Large intestine (tissue), 12 donors: ENCODE measurements at places on chromosomes 3 and 15.
A peak's percentile ranks its signal among the peaks of the same experiment; 100 is the strongest.

- peak; percentile 71 for DNase-seq
Observed at GRCh38 chr3:78368636-78369345, 1328.9 kb downstream of the ROBO2 start.

DNA sequence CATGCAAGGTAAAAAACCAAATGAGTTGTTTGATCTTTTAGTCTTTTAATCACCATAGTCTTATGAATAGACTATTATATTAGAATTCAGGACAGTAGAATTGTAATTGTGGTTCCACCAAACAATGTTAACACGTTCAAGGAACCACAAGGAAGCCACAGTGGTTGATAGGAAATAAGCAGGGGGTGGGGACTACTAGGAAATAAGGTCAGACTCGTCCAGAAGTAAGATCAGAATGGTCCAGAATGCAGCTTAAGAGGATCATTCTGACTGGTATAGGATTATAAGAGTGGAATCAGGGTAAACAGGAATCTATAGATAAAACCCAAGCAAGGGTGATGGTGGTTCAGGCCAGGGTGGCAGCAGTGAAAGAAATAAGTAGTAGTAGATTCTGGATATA, 7.5 kb downstream of the MYNN start:
- no peak for DNase-seq

DNA sequence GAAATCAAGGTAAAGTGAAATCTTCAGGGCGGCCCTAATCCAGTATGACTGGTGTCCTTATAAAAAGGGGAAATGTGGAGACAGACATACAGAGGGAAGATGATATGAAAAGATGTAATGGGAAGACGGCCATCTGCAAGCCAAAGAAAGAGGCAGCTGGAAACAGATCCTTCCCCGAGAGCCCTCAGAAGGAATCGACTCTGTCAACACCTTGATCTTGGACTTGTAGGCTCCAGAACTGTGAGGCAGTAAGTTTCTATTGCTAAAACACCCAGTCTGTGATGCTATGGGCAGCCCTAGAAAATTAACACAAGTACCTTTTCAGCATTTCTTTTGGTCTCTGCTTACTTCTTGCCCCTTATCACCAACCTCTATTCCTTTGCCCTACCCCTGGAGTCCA, 174.7 kb upstream of the TPM1 start:
- DNase-seq: no peak

DNA sequence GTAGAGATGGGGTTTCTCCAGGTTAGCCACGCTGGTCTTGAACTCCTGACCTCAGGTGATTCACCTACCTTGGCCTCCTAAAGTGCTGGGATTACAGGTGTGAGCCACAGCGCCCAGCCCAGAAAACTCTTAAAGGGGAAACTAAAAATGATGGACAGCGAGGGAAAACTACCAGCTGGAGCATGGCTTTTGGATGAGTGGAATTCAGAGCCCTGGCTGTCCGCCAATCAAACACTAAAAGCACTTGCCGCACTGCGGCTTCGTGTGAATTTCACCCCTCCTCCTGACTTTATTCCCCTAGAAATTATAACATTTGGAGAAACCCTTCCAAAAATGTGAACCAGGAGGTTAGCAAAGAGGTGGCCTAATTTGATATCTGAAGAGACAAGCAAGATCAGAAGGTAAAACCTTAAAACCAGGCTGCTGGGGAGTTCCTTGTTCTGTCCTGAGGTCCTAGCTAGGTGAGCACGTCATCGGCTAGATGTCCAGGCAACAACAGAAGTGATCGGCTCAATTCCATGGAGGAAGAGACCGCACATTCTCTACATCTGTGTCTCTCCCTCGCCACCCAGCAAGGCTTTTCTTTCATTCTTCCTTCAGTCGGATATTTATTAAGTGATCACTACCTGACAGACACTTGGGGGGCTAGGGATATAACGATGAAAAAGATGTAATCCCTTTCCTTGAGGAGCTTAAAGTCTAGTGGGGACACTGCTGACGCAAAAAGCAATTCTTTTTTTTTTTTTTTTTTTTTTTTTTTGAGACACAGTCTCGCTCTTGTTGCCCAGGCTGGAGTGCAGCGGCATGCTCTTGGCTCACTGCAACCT, 1.7 kb downstream of the TM4SF19 start:
- DNase-seq: no peak

DNA sequence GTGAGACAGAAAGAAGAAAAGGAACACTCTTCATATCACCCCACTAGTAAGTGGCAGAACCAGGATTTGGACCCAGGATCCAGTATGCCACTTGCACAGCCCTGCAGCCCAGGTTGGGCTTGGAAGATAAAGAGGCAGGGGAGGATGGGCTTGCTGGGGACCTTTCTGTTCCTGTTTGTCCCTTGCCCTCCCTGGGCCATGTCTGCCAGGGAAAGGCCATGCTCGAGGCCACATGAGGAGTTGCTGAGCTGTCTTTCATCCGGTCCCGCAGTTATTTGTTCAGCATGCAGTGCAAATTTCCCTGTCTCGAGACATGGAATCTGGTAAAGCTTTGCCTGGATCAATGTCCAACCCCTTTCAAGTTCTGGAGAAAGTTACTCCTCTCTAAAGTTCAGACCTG, 116.0 kb upstream of the MRPS22 start:
- no peak for DNase-seq

DNA sequence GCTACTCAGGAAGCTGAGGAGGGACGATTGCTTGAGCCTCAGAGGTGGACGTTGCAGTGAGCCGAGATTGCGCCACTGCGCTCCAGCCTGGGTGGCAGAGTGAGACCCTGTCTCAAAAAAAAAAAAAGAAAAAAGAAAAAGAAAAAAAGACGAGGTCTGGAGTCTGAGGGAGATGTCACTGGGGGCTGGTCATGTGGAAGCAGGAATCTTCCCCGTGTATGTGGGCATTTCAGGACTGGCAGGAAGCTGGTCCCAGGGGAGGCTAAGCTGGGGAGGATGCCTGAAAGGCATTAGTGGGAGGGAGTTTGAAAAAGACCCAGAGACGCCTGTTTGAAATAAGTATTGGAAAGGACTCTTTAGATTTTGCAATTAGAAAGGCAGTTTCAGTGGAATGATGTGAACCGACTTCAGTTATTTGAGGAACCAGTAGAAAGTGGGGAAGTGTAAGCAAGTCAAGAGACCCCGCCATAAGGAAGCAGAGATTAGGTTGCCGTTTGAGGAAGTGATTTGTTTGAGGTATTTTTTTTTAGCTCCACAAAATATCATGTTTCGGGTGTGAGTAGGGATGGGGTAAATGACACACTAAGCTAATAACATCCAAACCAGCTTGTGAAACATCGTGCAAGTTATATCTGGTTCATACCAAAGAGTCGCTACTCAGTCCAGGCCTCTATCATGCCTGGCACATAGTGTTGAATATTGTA, 55.5 kb downstream of the ST6GAL1 start:
- no peak for DNase-seq

DNA sequence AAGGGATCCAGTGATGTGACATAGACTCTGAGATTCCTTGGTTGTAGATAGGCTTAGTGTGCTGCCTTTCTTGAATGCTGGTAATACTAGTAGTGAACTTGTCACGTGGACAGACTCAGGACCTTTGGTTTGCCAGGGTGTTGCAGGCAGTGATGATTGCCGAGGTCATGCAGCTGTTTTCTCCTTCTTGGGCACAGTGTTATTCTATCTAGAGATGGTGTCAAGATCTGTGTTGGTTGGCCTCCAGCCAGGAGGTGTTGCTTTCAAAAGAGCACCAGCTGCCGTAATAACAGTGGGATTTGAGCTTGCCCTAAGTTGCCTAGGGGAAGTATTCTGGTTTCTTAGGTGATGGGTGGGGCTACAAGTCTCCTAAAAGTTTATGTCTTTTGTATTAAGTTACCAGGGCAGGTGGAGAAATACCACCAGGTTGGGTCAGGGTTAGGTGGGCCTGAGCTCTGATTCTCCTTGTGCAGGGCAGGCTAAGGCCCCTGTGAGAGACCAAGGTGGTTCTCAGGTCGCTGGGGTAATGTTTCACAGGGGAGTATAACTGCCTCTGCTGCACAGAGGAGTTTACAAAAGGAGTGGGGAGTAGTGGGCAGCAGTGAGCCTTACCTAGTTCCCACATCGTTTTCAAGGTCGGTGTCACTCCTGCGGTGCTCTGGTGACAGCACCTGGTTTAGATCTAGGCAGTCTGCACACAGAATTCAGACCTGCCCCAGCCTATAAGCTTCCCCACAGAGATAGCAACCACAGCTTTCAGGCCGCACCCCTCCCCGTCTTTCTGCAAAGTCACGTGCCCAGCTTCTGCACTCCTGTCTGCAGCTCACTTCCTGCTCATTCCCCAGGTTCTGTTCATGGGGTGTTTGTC, 350.3 kb downstream of the DOCK3 start:
- no peak for DNase-seq

DNA sequence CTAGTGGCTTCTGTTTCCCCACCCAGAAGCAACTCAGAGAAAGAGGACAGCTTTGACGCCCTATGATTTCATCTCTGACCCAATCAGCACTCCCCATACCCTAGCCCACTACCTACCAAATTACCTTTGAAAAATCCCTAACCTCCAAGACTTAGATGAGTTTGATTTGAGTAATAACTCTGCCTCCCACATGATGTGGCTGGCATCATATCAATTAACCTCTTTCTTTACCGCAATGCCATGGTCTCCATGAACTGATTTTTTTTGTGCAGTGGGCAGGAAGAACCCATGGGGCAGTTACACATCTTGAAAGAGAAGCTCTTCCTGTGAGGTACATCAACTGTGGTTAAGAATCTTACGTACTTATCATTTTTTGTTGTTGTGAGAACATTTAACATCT, 25.5 kb upstream of the APOD start:
- no peak for DNase-seq

DNA sequence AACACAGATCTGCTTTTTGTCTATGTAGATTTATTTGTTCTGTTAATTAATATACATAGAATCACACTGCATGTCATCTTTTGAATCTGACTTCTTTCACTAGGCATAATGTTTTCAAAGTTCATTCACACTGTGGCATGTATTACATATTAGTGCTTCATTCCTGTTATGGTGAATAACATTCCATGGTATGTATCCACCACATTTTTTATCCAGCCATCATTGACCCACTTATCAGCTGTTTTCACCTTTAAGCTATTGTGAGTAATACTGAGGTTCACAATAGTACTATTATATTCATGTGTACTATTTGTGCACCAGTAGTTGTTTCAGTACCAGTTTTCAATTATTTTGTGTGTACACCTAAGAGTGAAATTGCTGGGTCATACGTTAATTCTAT, 230.6 kb upstream of the CNTN3 start:
- DNase-seq: no peak

DNA sequence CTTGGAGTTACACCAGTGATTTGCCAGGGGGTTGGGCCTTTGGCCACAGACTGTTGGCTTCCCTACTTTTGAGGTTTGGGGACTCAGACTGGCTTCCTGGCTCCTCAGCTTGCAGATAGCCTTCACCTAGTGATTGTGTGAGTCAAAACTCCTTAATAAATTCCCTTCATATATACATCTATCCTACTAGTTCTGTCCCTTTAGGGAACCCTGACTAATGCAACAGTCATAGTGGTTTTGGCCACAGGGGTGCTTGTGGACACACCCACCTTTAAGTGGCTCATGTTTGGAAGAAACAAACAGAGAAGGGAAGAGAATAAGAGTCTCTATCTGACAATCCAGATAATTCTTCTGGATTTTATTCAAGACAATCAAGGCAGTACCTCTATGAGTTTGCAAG, 457.7 kb downstream of the EPHA3 start:
- no peak for DNase-seq

DNA sequence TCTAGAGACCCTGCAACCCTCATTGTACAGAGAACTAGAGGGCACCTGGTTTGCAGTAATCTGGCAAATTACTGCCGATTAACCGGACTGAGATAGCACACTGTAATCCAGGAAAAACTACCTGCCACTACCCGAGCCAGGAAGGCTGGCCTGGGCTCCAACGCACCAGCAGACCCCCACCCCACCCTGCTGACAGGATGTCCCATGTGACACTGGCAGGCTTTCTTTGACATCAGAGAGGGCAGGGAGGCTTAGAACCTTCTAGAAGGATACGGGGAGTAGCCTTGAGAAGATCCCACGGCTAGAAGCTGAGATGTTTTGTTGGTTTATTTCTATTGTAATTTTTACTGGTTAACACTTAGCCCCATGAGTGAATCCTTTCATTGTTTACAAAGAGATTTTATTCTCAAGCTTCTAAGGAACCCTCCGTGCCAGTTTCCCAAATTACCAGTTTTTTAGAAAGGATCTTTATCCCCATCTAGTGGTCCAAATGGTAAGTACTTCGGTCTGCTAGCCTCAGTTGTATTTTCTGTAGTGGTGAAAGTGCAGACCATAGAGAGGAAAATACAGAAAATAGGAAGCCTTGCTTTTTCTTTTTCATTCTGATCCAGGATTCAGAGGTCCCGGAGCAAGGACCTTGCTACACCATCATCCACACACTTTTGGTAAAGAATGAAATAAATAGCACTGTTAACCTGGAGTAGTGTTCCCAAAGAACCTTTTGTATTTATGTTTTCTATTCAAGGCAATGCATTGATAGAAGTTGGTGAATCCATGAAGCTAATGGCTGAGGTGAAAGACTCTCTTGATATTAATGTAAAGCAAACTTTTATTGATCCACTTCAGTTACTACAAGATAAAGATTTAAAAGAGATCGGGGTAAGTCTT, 81.9 kb upstream of the ADAMTSL3 start:
- DNase-seq: no peak

GRCh38 chr15:25391971-25392721, 46.7 kb downstream of the UBE3A start:
- DNase-seq: no peak

GRCh38 chr15:80343554-80343992, 60.6 kb upstream of the ARNT2 start:
- peak; percentile 37 for DNase-seq

- no peak for DNase-seq
Observed at GRCh38 chr15:40241269-40242212, 2.7 kb downstream of the PAK6 start.

DNA sequence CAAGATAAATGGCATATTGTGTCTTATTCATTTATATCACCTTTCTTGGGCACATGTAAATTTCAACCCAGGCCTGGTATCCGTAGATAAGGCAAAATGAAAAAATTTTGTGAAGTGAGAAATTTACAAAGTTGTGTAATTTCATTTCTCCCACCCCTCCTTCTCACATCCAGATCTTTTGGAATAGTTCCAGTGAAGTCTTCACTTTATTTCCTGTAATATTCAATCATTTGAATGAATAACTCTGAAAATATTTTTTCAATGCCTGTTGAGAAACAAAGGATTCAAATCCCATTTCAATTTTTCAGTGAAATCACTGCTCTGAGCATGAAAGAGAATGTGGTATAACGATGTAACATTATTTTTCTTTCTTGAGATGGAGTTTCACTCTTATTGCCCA, 53.4 kb downstream of the BTLA start:
- DNase-seq: no peak

- no peak for DNase-seq
Observed at GRCh38 chr3:110423276-110423675, 648.3 kb upstream of the NECTIN3 start.

DNA sequence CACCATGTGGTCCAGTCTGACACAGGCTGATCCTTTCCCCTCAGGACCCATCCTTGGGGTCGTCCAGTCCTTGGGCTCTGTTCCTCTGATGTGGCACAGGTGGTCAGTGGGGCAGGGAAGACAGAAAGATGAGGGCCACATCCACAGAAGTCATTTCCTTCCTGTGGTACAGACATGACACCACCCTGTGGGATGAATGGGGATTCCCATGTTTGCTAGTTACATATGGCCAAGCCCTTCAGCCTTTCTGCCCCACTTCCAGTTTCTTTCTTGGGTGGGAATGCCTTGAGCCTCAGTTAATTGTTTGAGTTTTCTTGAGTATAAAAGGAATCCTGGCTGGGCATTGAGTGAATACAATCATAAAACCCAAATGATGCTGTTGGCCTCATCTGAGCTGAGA, 284.7 kb upstream of the CTDSPL start:
- DNase-seq: no peak
